ENCODE measurements at places on chromosomes 5 and 9.
A peak's percentile ranks its signal among the peaks of the same experiment; 100 is the strongest.

DNA sequence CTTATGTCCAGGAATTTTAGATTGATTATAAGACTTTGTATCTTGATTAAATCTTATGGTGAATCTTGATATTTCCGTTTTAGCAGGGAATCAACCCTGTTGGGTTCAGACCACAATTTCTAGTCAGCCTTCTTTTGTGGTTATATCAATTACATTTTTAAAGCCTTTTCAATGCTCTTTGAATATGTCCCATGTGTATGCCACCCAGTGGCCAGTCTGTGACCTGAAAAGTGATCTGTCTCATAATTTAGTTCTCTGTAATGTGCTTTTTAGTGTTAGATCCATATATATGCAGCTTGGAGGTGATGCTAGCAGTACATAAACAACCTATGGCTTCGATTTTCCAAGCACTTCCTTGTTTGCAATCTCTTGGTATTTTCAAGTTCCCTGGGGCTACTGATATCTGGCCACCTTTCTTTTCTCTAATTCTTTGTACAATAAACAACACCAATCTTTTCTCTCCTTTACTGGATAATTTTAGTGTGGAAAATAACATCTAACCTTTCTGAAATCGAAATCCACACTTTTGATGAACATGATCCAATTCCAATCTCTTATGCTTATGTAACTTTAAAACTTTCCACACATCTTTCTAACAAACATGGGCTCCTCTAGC, 28.8 kb downstream of the PDE8B start:
- DNase-seq = no peak

DNA sequence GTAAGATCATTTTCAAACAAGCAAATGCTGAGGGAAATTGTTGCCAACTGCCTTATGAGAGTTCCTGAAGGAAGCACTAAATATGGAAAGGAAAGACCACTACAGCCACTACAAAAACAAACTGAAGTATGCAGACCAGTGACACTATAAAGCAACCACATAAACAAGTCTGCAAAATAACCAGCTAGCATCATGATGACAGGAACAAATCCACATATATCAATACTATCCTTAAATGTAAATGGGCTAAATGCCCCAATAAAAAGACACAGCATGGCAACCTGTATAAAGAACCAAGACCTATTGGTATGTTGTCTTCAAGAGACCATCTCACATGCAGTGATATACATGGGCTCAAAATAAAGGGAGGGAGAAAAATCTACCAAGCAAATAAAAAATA, 113.2 kb downstream of the DTWD2 start:
- no peak for DNase-seq

DNA sequence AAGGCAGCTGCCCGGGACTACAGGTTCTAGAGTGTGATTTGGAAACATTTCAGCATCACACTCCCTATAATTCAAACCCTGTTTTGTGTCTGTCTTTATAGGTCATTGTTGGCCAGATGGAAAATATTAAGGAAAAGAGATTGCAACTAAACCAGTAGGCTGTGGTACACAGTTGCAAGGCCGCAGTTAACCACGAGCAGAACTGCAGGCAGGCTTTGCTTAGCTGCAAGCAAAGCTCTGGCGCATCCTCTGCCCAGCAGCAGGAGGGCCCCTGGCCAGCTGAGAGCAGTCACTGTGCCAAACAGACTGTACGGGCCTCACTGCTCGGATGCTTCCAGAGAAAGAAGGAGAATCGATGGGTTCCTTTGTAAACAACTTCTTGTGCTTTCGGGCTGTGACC, 204.5 kb downstream of the DENND1A start:
- DNase-seq = no peak

DNA sequence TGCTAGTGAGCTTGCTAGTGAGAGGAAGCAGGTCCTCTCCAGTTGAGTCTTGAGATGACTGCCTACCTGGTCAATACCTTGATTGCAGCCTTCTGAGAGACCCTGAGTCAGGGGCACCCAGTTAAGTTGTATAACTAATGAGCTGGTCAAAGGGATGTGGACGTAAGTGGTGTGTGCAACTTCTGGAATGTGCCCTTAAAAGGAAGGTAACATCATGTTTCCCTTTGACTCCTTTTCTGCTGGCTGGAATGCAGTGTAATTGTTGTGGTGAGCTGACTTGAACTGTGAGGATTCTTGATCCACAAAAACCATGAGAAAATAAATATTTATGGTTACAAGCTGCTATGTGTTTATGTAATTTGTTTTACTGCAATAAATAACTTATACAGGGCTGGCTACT, 2.4 kb upstream of the SNX2 start:
- no peak for DNase-seq

- DNase-seq = no peak
Measured at GRCh38 chr5:149370878-149371277, 8.2 kb downstream of the IL17B start.

- DNase-seq = no peak
Measured at GRCh38 chr9:70519912-70520724, 105.7 kb upstream of the KLF9 start.

DNA sequence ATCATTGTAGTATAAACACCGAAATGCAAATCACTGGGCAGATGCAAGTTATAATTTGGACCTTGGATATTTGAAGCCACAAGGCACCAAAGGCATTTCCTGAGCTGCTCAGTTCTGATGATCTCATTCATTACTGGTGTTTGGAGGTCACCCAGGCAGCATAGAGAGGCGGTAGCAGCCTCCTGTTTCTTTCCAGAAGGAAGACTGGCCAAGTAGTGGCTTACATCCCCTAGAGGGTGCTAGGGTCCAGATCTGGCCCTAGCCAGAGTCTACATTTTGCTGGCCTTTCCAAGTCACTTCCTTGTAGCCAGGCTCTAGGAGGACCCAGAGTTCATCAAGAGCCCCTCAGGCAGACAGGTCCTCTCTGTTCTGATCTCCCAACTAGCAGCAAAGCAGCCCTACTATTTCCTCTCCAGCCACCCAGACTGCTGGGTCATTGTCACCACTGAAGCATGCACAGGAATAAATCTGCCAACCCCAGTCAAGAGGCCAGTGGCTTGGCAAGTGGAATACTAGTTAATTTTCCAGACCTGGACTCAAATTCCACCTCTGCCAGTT, 33.4 kb upstream of the TTC1 start:
- DNase-seq = peak; percentile 83

- no peak for DNase-seq
Measured at GRCh38 chr5:164265566-164265965, 760.1 kb downstream of the MAT2B start.

DNA sequence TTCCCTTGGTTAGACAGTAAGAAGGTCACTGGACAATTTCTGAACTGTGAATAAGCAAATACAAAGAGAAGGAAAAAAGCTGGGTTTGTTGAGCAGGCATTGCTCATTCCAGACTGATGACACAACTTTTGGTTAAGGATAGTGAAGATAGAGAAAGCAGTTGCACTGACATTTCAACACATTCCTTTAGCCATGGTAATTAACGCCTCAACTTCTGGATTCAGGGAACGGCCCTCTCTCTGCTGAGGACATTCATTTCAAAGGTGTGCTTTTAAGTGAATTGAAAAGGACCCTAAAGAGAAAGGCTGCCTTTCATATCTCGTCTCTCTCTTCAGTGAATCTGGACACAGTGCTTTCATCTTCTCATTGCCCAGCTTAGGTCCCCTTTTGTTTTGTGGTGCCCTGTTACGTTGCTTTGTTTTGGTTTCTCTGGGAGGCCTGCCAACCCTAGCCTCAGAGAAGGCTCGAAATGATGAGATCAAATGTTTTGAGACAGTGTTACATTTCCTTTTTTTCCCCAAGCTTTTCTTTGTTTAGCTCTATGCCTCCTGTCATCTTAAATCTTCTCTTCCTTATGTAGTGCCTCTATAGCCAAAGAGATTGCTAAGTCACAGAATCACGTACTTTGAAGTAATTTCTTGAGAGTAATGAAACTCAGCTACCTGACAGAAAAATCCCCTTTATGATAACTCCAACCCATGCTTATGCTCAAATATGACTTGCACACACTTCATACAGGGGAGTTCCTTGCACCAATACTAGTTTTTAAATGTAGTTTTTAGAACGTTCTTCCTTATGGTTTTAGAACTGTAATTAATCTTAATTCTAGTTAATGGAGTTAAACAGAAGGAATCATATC, 94.4 kb upstream of the IFNE start:
- peak; percentile 91 for DNase-seq

GRCh38 chr5:82396396-82396795, 118.2 kb upstream of the RPS23 start:
- DNase-seq = no peak

DNA sequence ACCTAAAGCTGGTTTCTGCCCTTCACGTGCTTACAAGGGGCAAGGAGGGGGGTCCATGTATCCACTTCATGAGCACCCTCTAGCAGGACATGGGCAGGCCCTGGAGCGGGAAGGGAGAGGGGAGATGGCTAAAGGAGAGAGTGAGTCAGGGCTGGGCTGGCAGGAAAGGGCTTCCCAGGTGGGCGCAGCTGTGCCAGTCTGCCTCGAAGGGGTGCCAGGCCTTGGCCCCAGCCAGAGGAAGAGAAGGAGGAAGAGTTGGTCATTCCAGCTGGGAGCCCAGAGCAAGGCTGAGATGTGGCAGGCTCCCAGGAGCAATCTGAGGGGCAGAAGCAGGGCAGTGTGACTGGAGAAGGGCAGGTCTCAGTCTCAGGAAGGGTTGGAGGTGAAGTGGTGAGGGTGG, 24.7 kb downstream of the TRIM14 start:
- DNase-seq = no peak

- no peak for DNase-seq
Measured at GRCh38 chr5:109739741-109740728, 50.3 kb downstream of the MAN2A1 start.

- no peak for DNase-seq
Measured at GRCh38 chr5:2906302-2907090, 155.0 kb upstream of the IRX2 start.

GRCh38 chr9:8579661-8580060, 780.1 kb upstream of the DMAC1 start:
- no peak for DNase-seq

DNA sequence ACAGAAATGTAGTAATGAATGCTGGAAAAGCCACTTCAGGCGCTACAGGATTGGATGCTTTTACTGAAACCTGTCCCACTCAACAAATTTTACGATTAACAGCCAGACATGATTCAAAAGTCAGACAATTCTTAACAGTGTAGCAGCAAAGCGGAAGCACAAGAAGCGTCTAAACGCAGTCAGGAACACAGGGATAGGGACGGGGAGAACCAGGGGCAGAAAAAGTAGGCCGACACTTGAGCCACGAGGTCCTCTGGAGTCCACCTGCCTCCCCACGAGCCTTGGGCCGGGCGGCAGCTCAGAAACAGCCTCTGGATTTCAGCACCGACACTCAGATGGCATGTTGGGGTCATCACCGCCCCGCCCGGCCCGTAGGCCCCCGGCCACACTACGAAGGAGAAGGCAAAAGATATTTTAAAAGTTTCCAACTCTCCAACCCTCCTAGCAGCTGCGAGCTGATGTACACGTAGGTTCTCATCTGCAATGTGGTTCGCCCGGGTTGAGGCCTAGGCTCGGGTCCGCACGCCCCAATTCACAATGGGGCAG, 615 bp downstream of the RACK1 start:
- no peak for DNase-seq

GRCh38 chr9:3578786-3579185, 53.0 kb upstream of the RFX3 start:
- DNase-seq = peak; percentile 32

DNA sequence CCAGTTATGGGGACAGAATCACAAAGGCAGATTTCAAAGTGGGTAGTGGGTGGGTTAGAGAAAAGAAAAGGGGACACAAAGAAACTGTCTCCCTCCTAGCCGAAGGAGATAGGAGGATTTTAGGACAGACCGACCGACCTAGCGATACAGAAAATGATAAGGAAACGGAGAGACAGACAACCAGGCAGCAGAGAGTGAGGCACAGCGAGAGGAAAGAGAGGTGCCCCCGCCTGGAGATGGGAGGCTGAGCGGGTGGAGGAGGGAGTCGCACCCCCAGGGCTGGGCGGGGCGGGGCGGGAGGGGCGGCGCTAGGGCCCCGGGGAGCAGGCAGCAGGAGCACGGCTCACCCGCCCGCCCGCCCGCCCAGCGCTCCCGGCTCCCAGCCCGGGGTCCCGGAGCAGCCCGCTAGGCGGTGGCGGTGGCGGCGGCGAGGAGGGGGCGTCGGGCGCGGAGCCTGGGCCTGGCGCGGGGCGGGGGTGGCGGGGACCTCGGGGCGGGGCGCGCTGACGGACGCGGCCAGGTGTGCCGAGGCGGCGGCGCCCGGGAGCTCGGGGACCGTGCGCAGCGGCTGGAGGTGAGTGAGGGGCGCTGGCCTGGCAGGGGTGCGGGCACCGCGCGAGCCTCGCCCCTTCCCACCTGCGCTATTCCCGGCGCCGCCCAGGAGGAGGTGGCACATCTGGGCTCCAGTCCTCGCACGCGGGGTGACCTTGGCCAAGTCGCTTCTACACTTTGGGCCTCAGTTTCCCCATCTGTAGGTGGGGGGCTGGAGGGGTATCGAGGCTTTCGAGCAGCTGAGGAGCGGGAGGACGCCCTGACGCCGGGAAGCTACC, 15.9 kb upstream of the SYNPO start:
- no peak for DNase-seq

DNA sequence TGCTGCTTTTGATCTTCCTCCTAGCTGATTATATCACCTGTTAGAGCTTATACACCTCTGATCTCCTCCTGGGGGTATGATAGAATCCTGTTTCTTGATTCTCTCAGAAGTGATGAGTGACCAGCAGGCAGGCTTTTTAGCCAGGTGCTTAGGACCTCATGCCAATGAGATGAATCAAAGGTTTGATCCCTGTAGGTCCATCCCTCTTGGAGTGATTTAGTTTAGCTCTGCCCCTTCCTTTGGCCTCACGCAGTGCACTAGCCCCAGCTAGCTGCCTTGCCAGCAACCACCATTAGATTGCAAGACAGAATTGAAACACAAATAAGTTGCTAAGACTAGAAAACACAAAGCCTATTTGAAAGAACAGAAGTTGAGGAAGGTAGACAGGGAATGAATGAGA, 84.4 kb downstream of the ZSWIM6 start:
- no peak for DNase-seq

- no peak for DNase-seq
Measured at GRCh38 chr9:23557689-23558088, 268.4 kb downstream of the ELAVL2 start.

DNA sequence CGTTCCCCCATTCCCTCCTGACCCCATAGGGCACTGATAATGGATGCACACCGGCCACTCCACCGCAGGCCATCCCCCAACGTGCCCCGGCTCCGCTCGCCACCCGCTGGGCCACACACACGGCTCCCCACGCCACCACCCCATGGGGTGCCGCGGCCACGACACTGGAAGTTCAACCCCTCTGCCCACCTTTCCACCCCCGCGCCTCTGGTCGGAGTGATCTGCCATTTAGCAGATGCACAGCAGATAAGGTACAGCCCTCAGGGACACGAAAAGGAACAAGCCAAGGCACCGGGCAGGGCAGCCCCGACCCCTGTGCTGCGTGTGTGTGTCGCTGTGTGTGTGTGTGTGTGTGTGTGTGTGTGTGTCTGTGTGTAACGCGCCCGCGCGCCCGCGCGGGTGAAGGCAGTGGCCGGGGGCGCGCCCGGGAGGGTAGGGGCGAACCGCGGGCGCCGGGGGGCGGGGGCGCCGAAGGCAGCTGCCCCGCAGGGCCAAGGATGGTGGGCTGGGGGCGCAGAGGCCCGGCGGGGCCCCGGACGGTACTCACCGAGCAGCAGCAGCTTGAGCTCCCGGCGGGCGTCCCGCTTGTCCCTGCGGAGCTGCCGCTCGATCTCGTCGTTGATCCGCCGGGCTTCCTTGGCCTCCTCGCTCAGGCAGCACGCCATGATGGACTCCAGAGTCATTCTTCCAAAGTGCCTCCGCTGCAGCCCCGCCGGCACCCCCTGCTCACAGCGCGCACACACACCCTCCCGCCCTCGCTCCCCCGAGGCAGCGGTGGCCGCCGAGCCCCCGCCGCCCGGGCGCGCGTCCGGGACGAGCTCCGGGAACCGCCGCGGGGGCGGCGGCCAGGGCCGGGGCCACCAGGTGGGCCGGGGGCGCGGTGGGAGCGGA, 813 bp downstream of the GNAQ start:
- DNase-seq = no peak

All from HS-5 (cell line).